NCI-H774 (cell line): ENCODE measurements at places on chromosomes 13 and 19.

DNA sequence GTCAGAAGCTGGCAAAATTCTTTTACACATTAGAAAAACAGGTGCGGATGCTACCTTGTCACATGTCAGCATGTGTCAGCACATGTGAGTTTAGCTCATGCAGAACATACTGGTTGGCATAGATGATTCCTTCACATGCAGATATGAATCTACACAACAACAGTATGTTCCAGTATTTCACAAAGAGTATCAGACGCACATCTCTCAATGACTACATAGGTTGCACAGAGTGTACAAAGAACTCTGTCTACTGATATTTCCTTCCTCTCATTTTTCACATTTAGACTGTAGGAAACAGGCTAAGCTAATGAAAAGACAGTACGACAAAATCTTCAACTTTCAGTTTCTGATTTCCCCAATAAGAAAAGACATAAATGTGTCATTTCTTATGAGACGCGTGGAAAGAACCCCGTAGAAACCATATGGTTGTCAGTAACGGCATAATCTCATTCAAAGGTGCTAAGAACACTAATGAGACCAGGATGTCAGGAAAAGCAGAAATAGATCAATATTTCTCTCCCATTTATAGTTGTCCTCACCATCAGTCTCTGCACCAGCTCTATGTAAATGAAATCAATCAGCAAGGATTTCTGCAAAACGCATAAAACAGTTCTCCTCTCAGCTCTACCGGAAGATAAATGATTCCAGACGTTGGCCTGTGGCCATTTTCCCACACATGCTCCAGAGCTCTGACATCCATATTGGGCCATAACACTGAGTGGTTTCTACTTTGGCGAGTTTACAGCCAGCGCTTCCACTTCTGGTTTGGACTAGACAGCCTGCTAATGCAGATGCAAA lies 81.2 kb downstream of the STARD13 start:
- no peak for DNase-seq

DNA sequence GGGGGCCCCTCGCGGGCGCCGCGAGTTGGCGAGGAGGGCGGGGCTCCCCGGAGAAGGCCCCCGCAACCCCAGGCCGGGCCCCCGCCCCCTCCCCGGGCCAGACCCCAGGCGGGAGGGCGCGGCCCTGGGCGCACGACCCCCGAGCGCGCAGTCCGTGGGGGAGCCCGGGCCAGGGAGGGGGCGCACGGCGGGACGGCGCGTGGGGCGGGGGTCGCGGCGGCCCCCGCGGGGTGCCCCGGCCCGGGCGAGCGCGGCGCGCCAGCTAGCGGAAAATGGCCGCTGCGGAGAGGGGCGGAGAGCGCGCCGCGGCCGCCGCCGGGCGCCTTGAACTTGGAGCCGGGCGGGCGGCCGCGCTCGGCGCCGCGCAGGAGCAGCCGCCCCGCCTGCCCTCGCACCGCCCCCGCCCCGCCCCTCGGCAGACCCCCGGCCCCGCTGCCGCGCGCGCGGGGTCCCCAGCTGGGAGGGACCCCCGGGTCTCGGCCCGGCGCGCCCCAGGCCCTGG lies 6.4 kb upstream of the NFIC start:
- DNase-seq = peak; percentile 13

DNA sequence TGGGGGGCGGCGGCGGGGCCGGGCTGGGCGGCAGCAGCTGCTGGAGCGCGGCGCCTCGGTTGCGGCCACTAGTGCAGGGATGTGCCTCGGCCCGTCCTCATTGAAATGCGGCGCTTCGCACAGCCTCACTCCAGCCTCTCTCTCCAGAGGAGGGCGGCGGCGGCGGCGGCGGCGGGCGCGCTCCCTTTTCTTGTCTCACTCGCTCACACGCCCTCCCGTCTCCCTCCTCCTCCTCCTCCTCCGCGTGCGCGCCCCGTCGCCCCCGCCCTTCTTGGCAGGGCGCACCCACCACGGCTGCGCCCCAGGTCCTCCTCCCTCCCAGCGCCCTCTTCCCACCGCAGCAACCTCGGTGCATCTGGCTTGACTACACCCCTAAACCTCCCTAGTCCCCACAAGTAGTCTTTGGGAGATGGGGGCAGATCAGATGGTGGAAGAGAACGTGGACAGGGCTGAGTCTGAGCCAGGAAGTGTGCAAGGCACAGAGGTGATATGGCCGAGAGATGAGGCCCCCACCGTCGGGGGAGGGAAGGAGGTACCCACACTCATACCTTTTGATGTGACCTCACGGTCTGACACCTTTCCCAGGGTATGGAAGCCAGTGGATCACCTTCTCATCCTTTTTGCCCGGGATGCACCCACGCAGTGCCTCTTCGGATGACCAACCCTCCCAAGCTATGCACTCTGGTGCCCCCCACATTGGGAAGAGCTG lies at the start of gene DCLK1:
TSS of gene DCLK1 (minus strand) at position 161 of the 709 bp plus-strand sequence.
- DNase-seq = peak; percentile 13

GRCh38 chr19:7435586-7435985 lies 53.2 kb downstream of the PEX11G start:
- DNase-seq = no peak

DNA sequence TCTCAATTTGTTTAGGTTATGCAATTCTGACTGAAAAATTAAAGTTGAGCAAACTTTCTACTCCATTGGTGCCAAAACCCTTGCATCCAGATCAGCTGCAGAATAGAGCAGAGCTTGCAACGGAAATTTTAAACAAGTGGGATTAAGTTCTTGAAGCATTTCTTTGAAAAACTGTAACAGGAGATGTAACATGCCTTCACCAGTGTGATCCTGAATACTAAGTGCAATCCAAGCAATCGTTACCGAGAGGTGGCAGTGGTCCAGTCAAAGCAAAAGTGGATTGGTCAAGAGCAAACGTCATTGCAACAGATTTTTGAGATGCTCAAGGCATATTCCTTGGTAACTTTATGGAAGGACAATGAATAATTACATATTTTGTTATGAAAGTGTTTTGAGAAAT lies 841.1 kb upstream of the SLITRK5 start:
- no peak for DNase-seq

DNA sequence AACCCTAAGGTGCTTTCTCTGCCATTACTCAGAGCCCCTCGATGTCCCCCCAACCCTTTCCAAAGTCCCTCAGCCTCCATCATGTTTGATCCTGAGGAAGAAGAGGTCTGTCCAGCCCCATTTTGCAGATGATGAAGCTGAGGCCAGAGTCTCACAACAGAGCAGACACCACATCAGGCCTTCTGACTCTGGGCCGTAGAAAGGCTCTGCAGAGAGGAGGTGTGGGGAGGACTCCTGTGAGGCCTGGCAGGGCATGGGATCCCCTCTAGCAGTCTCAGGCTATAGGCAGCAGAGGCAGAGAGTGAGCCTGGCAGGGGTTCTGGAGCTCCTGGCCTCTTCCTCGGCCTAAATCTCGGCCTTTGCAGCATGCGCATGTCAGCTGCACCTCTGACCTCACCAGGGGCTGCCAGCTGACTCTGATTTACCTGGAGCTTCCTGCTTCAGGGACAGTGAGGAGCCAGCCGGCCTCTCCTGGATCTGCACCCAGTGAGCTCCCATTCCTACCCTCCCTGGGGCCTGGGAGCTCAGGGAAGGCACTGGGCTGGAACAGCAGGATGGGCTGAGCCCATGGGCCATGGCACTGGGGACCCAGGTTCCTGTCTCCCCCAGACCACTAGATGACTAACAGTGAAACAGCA lies 41.7 kb upstream of the VSTM2B start:
- no peak for DNase-seq

DNA sequence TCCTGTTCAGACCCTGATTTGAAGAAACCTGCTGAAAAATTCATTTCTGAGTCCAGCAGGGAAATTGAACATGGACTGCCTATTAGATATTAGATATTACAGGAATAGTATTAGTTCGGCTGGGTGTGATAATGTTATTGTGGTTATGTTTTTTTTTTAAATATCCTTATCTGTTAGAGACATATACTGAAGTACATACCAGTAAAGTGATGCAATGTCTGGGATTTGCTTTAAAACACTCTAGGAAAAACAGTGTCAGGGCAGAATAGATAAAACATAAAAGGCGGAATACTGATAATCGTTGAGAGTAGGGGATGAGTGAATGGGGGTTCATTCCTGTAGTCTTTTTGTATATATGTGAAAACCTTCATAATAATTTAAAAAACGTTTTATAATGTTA lies 28.7 kb upstream of the AMER2 start:
- DNase-seq = no peak

DNA sequence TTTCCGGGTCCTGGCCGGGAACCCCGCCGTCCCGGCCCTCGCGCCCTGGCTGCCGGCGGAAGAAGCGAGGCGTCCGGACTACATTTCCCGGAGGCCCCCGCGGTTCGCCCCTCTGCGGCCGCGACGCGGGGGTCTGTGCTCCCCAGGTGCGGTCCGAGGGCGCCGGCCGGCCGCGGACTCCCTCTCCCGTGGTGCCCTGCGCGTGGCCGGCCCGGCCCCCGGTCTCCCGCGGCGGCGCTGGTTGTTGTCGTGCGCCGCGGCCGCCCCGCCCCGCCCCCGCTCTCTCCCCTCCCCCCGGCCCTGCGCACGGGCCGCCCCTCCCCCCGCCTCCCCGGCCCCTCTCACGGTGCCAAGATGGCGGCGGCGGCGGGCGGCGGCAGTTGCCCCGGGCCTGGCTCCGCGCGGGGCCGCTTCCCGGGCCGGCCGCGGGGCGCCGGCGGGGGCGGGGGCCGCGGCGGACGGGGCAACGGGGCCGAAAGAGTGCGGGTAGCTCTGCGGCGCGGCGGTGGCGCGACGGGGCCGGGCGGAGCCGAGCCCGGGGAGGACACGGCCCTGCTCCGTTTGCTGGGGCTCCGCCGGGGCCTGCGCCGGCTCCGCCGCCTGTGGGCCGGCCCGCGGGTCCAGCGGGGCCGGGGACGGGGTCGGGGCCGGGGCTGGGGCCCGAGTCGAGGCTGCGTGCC lies at the start of gene KMT2B:
TSS of gene KMT2B (plus strand) at position 339 of the 680 bp plus-strand sequence. CDS start at position 355, 16 bp downstream.
- peak; percentile 90 for DNase-seq

- no peak for DNase-seq
These were observed 107.8 kb downstream of the RXFP2 start for GRCh38 chr13:31846961-31847752.

- no peak for DNase-seq
These were observed 17.8 kb downstream of the NFILZ start for GRCh38 chr19:8648240-8648639.

DNA sequence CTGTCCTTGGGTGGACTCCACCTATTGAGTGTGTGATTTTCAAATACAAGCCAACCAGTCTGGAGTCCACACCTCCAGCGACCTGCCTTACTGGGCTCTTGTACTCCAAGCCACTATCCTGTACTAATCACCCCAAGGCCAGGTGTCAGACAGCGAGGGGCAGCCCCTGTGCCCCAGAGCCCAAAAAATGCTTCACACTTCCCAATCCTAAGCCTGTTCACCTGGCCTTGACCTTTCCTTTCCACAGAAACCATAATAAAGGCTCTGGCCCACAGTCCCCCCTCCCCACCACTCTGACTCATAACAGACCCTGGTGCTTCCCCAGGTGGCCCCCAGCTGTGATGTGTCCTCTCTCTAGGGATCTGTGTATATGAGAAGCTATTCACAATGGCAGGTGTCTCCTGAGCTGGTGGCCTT lies 3.9 kb downstream of the CD209 start:
- no peak for DNase-seq

GRCh38 chr19:39154629-39155100 lies 29.1 kb downstream of the PAK4 start:
- no peak for DNase-seq

DNA sequence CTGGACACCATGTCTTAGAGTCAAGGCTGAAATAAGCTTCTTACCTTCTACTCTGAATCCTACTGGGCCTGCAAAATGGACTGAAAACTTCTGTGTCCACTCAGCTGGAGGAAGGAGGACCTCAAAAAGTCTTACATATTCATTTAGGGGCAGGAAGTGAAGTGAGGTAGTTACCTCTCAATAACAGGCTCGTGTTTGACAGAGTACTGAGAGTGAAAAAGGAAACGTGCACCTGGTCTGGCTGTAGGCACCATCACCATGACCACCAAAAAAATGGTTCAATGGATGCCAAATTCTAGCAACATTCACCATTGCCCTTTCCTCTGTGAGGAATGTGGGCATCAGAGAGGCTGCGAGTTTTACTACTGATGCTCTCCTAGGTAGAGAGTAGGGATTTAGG lies 176.2 kb downstream of the RFC3 start:
- no peak for DNase-seq

DNA sequence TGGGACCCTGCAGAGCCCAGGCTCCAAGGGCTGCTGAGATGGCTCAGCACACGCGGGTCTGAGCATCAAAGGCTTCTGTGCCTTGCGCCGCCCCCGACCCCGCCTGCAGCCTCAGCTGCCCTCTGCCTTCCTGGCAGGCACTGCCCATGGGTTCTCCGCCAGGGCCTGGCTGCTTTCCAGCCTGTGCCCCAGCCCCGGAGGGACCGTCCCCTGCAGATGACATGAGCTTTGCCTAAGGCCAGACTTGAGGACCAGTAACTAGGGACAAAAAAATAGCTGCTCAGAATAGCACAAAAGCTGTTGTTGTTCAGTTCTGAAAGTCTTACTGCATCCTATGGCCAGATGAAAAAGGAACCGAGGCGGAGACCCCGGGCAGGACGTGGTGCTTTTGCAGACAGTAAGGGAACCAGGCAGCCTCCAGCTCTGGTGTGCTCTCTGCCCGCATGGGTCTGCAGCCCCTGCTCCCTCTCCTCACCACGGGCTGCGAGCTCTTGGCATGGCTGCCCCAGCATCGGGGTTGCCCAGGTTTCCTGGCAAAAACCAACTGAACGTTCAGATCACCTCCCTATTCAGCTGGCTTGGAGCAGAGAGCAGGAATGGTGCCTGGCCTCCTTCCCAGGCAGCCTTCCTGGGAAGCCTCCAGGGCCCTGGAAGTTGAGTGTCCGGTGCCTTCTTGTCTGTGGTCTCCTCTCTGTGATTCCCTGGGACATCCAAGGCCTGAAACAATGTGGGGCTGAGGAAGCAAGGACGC lies 12.5 kb upstream of the CFAP97D2 start:
- DNase-seq = no peak

DNA sequence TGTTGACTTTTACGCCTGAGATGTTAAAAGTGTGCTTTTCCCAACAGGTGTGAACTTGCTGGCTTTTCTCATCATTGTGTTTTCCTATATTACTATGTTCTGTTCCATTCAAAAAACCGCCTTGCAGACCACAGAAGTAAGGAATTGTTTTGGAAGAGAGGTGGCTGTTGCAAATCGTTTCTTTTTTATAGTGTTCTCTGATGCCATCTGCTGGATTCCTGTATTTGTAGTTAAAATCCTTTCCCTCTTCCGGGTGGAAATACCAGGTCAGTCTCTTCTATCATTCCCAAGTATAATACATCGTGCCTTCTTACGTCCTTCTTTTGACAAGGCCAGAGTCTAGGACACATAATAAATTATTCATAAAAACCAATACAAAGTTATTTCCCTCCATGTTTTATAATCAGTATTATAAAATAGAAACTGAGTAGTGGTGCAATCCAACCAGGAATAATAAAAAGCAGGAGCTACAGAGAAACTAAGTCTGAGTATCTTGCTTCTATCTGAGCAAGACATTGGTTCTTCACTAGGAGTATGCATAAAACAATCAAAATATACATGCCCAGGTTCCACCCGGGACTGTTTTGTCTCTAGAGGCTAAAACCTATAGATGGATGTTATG lies 57.9 kb downstream of the RXFP2 start:
- no peak for DNase-seq
